ENCODE measurements at places on chromosomes 12 and 14.

- DNase-seq, result no peak
These were observed 88.7 kb downstream of the HECTD1 start for GRCh38 chr14:31118892-31119291.

- no peak for DNase-seq
These were observed 3.1 kb downstream of the BCAT1 start for GRCh38 chr12:24945845-24946244.

- no peak for DNase-seq
These were observed 138.7 kb downstream of the C12orf75 start for GRCh38 chr12:105469211-105469610.

DNA sequence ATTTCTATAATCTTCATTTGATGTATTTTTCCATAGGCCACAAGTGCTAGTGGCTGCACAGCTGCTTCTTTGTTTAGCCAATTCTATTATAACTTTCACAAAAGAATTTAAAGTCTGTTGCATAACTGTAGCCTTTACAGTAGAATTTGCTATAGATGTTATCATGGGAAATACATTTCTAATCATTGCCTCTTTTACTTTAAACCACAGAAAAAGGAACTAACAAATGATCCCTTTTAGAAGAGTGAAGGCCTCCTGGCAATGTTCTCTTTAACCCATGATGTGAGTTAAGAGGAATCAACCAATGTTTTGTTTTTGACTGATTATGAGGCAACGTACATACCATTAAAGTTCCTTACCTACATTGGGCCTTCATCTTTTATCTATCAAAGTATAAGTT is 68.8 kb downstream of the RPL10L start:
- no peak for DNase-seq

- no peak for DNase-seq
These were observed 227.5 kb downstream of the MON2 start for GRCh38 chr12:62694116-62694515.

DNA sequence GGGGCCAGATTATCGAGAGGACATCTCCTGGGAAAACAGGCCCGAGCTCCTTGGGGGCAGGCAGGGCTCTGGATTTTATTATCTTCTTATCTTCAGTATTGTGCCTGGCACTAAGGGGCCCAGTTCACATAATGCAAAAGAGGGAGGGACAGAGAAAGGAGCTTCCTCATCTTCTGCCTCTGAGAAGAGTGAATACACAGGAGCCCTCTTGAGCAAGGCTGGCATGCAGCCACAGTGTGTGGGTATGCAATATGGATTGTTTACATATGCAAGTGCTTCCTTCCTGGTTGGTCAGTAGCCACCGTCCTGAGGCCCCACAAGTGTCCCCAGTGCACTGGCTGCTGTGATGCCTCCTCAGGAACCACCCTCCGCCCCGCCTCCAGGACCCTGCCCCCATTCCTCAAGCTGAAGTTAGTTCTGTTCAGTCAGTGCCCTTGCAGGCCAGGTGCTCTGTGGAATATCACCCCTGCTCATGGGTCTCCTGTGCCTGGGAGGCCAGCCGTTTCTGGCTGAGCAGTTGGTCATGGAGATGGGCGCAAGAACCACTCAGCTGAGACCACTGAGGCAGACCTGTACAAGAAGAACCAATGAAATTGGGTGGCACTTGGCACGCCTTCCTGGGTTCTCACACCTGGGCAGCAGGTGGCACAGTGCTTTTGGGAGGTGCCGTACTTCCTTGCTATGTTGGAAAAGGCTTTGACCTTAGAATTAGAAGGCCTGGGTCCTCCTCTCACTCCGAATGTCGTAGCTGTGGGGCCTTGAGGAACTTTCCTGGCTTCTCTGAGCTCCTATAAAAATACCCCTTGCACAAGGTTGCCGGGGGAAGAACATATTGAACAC is 35.1 kb upstream of the ACTN1 start:
- no peak for DNase-seq

GRCh38 chr12:56581418-56582145 is 48.5 kb downstream of the BAZ2A start:
- DNase-seq, result peak; percentile 81

- peak; percentile 4 for DNase-seq
These were observed 296.6 kb upstream of the KITLG start for GRCh38 chr12:88876857-88877256.

DNA sequence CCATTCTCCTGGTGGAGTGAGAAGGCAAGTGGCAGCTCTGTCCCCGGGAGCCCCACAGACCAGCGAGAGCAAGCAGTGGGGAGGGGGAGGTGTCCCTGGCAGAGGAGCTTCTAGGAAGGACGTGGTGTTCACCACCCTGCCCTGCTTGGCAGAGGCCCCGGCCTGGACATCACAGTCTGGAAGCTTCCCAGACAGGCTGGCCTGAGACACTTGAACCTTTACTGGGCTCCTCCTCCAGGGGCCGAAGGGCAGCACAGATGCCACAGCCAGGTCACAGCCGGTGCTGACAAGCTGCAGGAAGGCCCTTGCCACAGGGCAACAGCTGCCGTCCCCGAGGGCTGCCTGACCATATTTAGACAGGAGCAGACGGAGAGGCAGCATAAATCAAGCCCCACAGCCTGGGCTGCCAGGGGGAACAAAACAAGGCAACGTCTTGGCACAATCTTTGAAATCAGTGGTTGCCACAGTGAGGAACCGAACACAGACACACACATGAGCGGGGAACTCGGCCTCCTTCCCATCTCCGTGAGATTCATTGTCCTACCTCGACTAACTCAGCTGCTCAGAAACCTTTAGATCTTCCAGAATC is 28.5 kb downstream of the PRIMA1 start:
- no peak for DNase-seq

- no peak for DNase-seq
These were observed 187.3 kb upstream of the EGLN3 start for GRCh38 chr14:34138175-34138574.

- no peak for DNase-seq
These were observed 782 bp upstream of the LGR5 start for GRCh38 chr12:71438670-71439361.

GRCh38 chr12:25681580-25681979 is 128.5 kb upstream of the LMNTD1 start:
- DNase-seq, result peak; percentile 53

DNA sequence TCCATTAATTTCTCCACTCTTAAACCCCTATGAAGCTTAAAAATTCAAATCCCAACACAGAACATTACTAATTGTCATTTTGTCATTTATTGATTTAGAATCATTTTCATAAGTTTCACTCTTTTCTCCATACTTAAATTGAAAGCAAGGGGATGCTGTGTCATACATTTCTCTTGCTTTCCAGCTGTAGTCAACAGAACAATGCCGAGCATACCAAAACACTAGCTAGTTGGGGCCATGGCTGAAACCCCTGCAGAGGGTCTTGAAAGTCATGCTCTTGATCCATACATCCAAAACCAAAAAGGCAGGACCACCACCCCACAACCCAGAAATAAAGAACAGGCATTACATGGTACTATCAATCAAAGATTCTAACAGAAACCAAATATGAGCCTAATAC is 9.0 kb downstream of the EXOC5 start:
- DNase-seq, result no peak

- no peak for DNase-seq
These were observed 6.1 kb downstream of the CEP170B start for GRCh38 chr14:104871145-104871655.

GRCh38 chr12:82650627-82651337 is 35.9 kb upstream of the TMTC2 start:
- peak; percentile 97 for DNase-seq

DNA sequence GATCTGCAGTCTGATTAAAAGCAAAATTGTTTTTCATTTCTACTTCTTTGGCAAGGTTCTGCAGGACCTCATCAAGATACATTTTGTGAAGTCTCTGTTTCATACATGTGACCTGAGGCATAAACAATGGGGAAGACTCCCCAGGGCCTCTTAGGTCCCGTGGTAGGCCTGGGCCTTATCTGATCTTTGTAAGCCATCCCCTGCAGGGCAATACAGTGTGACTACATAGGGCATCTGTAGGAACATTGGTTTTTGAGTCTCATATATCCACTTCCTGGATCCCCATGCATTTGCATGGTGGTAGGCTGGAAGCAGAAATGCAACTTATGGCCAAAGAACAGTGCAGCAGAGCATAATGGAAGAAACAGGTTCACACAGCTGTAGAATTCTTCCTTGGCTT is 6.0 kb downstream of the FAR2 start:
- DNase-seq, result no peak

DNA sequence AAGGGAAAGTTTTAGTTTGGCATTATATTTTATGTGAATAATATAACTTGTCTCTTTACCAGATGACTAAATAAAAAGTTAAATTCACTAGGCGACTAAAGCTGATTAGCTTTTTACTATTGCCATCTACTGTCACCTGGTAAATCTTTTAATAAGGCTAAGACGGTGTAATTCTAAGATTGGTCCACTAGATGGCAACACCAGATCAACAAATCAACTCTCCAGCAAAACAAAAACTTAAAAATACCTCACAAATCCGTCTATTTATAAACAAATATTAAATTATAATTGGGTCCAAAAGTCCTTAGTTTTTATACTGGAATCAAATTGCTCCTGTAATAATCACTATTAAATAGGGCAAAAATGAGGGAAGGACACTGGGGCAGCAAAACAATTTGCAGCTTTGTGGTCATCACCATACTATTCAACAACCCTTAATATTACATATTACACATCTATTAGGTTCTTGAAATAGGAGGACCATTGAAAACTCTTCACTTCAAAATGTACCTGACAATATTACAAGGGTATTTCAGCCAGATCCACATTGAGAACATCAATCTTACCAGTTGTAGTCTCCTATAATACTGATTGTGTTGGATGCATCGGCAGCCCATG is 47.9 kb downstream of the GALC start:
- DNase-seq, result peak; percentile 23

- no peak for DNase-seq
These were observed 49.5 kb downstream of the SLC38A1 start for GRCh38 chr12:46219132-46219876.

GRCh38 chr14:70021548-70022220 is 142.5 kb downstream of the SMOC1 start:
- DNase-seq, result no peak

- DNase-seq, result no peak
These were observed 188.7 kb downstream of the ANO2 start for GRCh38 chr12:5756338-5756842.

- peak; percentile 73 for DNase-seq
These were observed 59.2 kb downstream of the TRIM9 start for GRCh38 chr14:51035611-51036192.

GRCh38 chr12:50213439-50213838 is 46.3 kb upstream of the CERS5 start:
- DNase-seq, result no peak

DNA sequence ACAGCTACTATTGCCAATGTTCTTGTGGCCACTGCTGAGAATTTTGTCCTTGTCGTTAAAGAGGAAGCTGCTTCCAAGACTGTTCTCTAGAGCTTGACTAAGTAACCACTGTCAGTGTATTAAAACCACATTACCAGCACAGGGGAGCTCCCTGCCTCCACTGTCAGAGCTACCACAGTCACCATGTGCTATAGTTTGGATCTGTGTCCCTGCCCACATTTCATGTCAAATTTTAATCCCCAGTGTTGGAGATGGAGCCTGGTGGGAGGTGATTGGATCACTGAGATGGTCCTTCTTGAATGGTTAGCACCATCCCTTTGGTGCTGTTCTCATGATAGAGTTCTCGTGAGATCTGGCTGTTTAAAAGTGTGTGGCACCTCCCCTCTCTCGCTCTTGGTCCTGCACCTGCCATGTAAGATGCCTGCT is 23.2 kb upstream of the RAP1B start:
- no peak for DNase-seq

GRCh38 chr14:78985668-78986381 is 815.7 kb downstream of the NRXN3 start:
- no peak for DNase-seq

DNA sequence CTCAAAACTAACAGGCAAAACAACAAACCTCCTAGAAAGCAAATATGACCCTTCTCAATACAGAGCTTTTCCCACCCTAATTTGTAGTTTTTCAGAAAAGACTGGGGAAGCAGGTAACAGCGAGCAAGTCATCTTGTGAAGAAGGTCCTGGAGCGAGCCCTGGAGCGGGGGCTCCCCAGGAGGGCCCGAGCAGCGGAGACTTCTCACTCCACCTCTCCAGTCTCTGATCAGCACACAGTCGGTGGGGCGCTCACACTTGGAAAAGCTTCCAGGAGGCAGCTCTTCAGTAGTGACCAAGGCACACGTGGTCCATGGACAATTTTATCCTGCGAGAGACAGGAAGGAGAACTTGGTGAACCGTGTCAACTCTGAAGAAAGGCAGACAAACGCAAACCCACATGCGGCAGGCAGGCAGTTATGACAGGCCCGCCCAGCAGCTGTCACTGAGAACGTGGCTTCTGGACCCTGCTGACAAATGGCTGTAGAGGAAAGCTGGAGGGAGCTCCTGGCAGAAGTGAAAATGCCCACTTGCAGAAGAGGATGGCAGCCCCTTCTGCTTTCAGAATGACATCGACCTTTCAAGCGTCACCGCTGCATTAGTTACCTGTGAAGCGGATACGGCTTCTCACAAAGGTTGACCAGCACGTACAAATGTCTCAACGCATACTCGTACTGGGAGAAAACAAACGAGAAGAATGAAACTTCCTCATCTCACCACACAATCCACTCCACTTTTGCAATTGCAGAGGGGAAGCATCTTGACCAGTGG is 44.2 kb downstream of the LGMN start:
- DNase-seq, result no peak

- DNase-seq, result no peak
These were observed 215.4 kb downstream of the FOXN3 start for GRCh38 chr14:89201645-89202044.

DNA sequence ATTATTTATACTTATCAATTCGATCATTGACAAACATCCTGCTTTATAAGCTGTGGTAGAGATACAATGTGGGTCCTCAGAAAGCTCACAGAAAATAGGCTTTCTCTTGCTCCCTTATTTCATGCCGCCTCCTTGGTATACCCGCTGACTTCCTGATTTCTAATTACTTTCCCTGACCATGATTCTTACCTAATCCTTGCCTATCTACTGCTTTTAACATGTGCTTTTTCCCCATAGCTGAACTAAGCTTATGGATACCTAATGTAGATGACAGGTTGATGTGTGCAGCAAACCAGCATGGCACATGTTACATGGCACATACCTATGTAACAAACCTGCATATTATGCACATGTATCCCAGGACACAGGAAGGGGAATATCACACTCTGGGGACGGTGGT is 65.1 kb downstream of the ITPR2 start:
- DNase-seq, result no peak

- DNase-seq, result no peak
These were observed 29.6 kb upstream of the PRMT8 start for GRCh38 chr12:3461391-3461790.

GRCh38 chr14:49982501-49982951 is 89.6 kb downstream of the ARF6 start:
- no peak for DNase-seq

GRCh38 chr14:72916174-72916573 is 10.1 kb upstream of the DCAF4 start:
- peak; percentile 25 for DNase-seq

GRCh38 chr14:30297876-30298795 is 260.8 kb upstream of the G2E3 start:
- peak; percentile 54 for DNase-seq

GRCh38 chr14:60510951-60511599 is 2.1 kb downstream of the SIX6 start:
- DNase-seq, result no peak
